ENCODE measurements at places on chromosomes 6 and 20.

DNA sequence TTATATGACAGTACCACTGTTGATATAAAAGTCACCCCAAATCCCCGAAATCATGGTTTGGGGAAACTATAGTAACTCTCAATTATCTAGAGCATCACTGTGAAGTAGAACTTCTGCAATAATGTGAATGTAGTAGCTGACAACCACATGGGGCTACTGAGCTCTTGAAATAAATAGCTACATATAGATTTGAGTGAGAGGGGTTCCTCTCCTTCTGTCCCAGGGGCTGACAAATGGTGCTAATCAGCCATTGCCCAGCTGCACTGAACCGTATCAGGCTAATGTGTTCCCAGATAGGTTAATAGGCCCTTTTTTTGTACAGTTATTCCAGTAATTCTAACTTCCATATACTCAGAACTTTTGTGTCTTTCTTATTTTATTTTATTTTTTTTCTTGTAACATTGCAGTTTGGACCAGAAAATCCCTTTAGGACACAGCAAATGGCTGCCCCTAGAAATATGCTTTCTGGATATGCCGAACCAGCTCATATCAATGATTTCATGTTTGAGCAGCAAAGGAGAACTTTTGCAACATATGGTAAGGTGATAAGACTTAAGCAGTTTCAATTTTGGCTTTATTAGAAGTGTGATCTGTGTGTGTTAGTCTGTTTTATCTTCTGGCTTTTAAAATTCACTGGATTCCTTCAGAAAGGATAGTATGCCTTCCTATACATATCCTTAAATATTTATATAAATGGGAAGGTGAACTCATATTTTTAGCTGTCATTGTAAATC is 21.1 kb downstream of the CDC40 start:
- no peak for DNase-seq

DNA sequence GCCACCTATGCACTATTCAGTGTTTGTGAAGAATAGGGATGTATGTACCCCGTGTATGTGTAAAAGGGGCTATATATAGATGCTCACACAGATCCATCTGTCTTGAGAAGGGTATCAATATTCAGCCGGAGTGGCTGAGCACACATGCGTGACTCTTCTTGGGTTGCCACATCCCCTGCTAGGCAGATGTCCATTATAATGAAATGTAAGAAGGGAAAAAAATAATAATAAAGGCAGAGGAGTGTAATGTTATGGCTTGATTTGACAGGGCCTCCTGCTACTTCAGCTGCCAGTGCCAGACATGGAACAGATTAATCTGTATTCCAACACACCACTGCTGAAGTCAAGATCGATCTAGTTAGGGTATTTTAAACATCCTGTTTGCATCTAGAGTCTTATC is 74.2 kb upstream of the VSTM2L start:
- DNase-seq, result no peak

GRCh38 chr6:134166511-134167261 is 114.3 kb upstream of the SLC2A12 start:
- DNase-seq, result no peak

GRCh38 chr20:15515691-15516090 is 1057.6 kb downstream of the KIF16B start:
- no peak for DNase-seq

DNA sequence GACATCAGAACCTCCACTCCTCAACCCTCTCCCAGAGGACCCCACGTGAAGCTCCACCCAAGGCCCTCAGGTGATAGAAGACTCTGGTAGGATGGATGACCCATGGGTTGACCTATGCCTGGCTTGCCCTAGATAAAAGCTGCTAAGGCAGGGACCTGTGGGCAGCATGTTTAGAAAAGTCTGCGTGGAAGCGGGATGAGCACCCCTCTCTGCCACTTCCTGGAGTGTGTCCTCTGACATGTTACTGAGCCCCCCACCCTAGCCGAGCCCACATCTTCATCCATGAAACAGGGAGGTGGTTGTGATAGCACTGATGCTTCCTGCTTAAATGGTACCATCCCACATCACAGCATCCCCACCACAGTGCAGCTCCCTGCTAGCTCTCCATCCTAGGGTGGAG is 21.8 kb downstream of the MOCS1 start:
- DNase-seq, result no peak

GRCh38 chr6:36791521-36792135 is 47.6 kb downstream of the CPNE5 start:
- no peak for DNase-seq

- no peak for DNase-seq
Observed at GRCh38 chr6:142700032-142700431, 244.9 kb downstream of the HIVEP2 start.

- no peak for DNase-seq
Observed at GRCh38 chr6:145829950-145830349, 15.4 kb upstream of the FBXO30 start.

DNA sequence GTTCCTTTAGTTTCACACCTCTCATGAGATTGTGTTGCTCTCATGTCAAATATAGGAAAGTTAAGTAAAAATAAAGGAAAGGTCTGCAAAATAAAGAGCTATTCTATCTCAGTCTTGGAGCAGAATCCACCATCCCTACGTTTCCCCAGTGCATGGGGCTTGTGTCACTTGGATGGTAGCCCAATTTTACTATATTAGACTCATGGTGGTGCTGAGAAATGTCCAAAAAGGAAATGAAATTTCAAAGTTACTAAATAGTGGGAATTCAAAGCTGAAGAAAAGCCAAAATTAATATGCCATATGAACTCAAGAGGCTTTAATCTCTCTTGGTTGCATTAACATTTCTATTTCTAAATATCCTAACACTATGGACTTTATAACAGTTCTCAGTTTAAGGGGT is 1283.3 kb upstream of the GJE1 start:
- no peak for DNase-seq

- DNase-seq, result no peak
Observed at GRCh38 chr6:148431840-148432239, 89.2 kb downstream of the SASH1 start.

GRCh38 chr6:159973406-159973805 is 4.5 kb downstream of the IGF2R start:
- no peak for DNase-seq

DNA sequence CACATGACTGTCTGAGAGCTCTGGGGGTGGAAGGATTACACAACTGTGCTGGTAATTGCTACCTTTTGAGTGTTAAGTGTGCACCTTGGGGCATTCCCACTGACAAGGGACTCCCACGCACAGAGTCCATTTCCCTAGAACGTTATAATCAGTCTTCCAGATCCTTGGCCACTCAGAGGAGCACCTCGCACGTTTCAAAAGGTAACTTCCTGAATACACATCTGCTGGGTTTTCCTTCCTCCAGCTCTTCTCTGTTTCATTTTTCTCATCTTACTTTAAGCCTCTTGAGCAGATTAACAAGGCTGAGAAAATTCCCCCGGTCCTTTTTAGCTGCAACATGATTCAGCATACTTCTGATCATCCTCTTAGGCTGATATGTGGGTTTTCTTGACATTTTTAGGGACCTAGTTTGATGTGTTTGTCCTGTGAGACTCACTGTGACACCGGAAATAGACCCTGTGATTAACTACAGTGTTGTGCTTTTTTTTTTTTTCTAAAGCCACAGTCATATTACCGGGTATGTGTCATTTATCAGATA is 98.4 kb upstream of the DUSP22 start:
- no peak for DNase-seq

- DNase-seq, result no peak
Observed at GRCh38 chr20:10769700-10770099, 95.9 kb upstream of the JAG1 start.

DNA sequence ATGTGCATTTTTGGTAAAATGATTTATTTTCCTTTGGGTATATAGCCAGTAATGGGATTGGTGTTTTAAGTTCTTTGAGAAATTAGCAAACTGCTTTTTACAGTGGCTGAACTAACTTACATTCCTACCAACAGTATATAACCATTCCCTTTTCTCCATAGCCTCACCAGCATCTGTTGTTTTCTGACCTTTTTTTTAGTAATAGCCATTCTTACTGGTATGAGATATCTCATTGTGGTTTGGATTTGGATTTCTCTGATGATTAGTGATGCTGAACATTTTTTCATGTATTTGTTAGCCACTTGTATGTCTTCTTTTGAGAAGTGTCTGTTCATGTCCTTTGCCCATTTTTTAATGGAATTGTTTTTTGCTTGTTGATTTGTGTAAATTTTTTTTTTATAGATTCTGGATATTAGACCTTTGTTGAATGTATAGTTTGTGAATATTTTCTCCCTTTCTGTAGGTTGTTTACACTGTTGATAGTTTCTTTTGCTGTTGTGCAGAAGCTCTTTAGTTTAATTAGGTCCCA is 42.3 kb downstream of the STK4 start:
- DNase-seq, result no peak

DNA sequence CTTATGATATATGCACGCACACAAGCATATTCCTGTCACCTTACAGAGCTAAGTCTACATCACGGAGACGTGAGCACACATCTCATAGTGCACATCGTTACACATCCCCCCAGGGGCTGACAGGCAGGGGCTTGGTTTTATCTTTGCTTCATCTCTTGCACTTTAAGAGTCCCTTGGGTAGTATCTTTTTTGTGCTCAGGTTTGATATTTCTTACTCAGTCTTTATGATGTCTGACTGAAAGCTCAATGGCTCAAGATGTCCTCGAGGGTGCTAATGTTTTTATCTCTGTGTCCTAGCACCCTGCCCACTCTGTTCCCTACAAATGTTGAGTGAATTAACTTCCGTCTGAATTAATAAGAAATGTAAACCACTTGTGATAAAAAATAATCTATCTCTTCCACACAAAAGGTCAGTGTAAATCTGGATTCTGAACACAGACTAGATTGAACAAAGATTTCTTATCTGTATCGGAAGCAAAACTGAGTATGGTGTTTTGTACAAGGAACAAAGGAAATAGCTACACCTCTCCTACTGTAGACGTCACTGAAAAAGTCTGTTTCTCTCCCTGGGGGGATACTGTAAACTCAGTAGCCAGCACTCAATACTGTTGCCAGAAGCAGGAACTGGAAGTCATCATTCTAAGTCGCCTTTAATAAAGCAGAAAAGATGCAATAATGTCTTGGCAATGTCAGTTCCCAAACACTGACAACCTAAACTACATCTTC is 195.1 kb downstream of the PRKN start:
- DNase-seq, result no peak

DNA sequence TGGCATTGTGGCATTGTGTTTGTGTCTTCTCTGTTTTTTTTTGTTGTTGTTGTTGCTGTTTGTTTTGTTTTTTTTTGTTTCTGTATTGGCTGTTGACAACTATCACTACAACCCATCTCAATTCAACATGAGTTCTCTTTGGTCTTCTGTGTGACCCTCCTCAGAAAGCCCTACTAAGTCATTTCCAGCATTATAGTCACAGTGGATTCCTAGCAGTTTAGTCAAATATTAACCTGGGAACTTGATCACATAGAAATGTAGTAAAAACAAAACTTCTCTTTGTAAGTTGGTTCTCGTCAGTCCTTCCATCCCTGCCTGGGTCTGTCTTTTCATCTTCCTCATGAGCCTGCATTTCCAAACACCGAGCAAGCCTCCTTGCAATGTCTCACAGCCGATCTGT is 16.8 kb downstream of the SLC17A2 start:
- no peak for DNase-seq

DNA sequence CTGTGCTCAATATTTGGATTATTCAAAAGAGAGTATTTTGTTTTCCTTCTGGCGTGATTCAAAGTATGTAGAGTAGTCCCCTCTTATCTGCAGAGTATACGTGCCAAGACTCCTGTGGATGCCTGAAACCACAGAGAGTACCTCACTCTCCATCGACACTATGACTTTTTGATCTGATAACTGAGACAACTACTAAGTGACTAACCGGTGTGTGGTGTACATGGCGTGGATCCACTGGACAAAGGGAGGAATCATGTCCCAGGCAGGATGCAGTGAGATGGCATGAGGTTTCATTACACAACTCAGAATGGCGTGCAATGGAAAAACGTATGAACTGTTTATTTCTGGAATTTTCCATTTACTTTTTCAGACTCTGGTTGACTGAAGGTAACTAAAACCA is 112.2 kb upstream of the PDE7B start:
- DNase-seq, result no peak

- no peak for DNase-seq
Observed at GRCh38 chr20:43976547-43976946, 61.9 kb downstream of the TOX2 start.

DNA sequence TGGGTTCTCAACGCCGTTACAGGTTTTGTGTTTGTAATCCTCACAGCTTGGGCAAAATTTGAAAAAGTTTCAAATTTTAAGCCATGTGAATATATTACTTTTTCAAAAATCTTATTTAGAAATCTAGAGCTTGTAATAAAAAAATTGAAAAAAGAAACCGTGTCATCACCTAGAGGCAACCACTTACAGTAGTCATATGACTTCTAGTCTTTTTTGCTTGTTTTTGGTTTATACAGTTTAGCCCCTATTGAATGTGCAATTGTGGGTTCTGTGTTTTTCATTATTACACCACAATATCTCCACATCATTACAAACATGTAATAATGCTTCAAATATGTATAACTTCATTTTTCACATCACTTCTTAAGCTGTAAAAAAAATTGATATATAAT is 888 bp downstream of the DYNLRB1 start:
- DNase-seq, result no peak

GRCh38 chr6:36118550-36119107 is 11.7 kb upstream of the MAPK13 start:
- DNase-seq, result no peak

DNA sequence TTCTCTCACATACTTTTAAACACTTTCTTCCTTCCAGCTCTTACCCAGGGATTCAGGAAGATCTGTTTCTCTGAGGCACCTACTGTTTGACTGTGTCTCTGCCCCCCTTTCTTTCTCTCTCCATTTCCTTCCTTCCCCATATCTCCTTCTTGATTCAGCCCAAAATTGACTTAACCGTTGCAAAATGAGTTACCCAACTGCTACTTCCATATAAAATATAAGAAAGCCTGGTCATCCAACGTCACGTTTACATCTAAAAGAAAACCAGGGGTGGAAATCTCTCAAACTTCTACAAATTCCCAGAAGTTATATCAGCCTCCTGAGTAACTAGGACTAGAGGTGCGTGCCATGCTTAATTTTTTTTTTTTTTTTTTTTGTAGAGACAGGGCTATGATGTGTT is 95.2 kb upstream of the INSM1 start:
- no peak for DNase-seq

- no peak for DNase-seq
Observed at GRCh38 chr6:112396221-112396620, 49.1 kb downstream of the RFPL4B start.

DNA sequence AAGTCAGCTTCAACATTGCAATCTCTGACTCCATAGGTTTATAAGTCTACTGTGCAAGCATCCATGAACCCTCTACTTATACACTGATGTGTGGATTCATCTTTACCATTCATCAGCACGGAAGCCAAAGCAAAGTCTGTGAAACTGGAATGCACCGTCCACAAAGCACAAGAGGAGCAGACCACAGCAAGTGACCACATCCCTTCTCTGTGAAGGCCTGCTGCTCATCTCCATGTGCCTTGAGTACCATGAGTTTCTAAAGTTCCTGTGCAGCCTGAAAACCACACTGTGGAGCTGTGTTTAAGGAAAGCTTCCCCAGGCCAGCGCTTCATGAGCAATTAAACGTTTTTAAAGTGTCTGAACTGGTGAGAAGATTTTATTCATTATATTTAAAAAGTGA is 20.0 kb downstream of the GABRR1 start:
- no peak for DNase-seq

GRCh38 chr20:43955062-43955749 is 40.6 kb downstream of the TOX2 start:
- no peak for DNase-seq
